Testis (tissue), 5 donors: ENCODE measurements at places on chromosomes 5 and 9. TPM values are rescaled to one million over a fixed set of nuclear protein-coding genes. Genes with fewer than 3 reads are reported as not detected.

DNA sequence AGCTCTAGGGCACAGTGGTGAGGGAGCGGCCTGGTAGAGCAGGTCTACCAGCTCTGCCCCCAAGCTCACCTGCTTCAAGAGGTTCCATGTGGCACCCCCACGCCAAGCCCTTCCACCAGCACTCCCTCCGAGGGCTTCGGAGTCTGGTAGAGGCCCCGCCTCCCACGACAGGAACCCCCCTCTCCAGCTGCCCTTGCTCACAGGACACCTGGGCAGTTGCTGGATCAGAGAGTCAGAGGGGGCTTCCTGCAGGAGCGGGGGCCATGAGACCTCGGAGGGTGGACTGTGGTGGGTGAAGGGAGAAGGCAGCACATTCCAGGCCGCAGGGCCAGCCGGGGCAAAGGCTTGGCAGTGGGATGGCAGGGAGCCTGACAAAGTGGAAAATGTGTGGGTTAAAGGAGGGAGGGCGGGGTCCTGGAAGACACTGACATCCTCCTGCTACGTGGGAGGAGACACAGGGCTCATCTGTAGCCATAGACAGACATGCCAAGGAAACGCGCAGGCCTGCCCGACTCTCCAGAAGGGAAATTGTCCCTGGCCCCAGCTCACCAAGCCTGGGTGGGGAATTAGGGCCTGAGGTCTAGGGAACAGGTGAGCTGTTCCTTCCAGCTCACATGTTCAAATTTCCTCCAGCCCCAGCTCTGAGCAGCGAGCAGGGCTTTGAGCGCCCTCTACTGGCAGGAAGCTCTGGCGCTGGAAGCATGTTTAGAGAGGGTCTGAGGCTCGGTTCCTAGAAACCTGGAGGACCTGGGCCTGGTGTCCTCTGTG, 74.2 kb downstream of the NTNG2 start:
- no peak overlapping the region for H3K27ac ChIP-seq
- no peaks in the 10 kb centered on the region for H3K4me1 ChIP-seq
- H3K36me3 ChIP-seq, result no peaks in the 10 kb centered on the region

GRCh38 chr5:92402045-92402444, 1018.9 kb upstream of the ARRDC3 start:
- no peaks in the 10 kb centered on the region for H3K4me1 ChIP-seq
- DNase-seq, result no peak
- no peaks in the 10 kb centered on the region for H3K36me3 ChIP-seq
- H3K27ac ChIP-seq, result no peak overlapping the region
- no peak overlapping the region for H3K4me3 ChIP-seq

DNA sequence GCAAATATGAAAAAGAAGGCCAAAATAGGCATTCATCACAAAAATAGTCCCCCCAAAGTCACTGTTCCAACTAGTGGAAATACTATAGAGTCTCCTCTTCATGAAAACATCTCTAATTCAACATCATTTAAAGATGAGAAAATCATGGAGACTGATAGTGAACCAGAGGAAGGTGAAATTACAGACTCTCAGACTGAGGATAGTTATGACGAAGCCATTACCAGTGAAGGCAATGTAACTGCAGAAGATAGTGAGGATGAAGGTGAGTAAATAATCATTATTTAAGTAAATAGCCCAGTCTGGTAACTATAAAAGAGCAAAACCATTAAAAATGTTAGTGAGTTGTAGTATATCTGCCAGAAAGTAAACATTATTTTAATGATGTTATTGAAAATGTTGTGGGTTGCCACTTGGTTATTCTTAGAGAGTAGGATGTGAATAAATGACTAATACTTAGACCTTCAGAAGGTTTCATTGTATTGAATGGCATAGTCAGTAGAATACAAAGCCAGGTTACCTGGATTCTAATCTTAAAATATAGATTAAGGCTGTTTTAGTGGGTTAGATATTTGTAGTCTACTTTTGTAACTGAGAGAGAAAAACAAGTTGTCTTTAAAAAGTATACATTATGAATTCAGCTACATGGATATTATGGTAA, 16.3 kb downstream of the AGGF1 start:
- no peaks in the 10 kb centered on the region for H3K4me1 ChIP-seq
- H3K4me3 ChIP-seq, result no peak overlapping the region
- no peaks in the 10 kb centered on the region for H3K36me3 ChIP-seq

- no peaks in the 10 kb centered on the region for H3K27me3 ChIP-seq
- no peaks in the 10 kb centered on the region for H3K4me1 ChIP-seq
These were observed 6.3 kb downstream of the IFNA21 start for GRCh38 chr9:21160178-21160577.

GRCh38 chr9:129838707-129839259, 3.5 kb downstream of the USP20 start:
- H3K27ac ChIP-seq, result no peak overlapping the region
- no peak overlapping the region for H3K4me3 ChIP-seq
- H3K36me3 ChIP-seq, result no peaks in the 10 kb centered on the region

DNA sequence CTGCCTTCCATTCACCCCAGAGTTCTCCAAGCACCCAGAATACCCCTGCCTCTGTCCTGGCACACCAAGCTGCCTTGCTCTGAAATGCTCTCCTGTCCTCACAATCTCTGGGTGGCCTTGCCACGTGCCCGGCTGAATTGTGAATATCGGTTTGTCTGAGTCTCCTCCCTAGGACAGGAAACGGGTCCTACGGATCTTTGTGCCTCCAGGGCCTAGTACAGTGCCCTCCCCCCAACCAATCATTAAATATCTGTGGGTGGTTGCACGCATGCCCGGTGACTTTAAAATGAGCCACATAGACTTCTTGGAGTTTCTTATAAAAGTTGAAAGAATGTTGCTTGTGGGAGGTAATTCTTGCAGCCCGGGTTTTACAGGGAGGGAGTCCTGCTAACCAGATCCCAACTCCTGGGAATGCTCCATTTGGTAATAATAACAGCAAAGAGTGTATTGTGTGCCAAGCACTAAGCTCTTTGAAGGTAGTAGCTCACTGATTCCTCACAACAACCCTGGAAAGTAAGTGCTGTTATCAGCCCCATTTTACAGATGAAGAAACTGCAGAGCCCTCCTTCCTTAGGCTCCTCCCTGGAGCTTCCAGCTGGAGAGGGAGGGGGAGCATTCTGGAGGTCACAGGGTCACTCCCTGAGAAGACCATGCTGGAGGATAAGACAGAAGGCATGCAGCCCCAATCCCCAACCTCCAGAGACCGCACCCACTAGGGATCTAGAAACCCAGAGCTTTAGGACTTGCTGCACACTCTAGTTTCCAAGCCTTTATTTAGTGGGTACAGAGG, 23.4 kb downstream of the URM1 start:
- H3K36me3 ChIP-seq, result no peaks in the 10 kb centered on the region
- H3K4me3 ChIP-seq, result no peak overlapping the region
- H3K4me1 ChIP-seq, result no peaks in the 10 kb centered on the region
- H3K27ac ChIP-seq, result no peak overlapping the region
- H3K27me3 ChIP-seq, result no peaks in the 10 kb centered on the region

- no peak overlapping the region for H3K27ac ChIP-seq
- H3K4me3 ChIP-seq, result no peak overlapping the region
- peaks cover 11% of the 10 kb centered on the region for H3K4me1 ChIP-seq
These were observed 405.5 kb downstream of the PDE4D start for GRCh38 chr5:59487772-59488729.

- H3K4me1 ChIP-seq, result no peaks in the 10 kb centered on the region
- H3K4me3 ChIP-seq, result no peak overlapping the region
- H3K27me3 ChIP-seq, result no peaks in the 10 kb centered on the region
- no peak overlapping the region for H3K27ac ChIP-seq
These were observed 267.8 kb downstream of the ARHGEF28 start for GRCh38 chr5:73893813-73894212.

DNA sequence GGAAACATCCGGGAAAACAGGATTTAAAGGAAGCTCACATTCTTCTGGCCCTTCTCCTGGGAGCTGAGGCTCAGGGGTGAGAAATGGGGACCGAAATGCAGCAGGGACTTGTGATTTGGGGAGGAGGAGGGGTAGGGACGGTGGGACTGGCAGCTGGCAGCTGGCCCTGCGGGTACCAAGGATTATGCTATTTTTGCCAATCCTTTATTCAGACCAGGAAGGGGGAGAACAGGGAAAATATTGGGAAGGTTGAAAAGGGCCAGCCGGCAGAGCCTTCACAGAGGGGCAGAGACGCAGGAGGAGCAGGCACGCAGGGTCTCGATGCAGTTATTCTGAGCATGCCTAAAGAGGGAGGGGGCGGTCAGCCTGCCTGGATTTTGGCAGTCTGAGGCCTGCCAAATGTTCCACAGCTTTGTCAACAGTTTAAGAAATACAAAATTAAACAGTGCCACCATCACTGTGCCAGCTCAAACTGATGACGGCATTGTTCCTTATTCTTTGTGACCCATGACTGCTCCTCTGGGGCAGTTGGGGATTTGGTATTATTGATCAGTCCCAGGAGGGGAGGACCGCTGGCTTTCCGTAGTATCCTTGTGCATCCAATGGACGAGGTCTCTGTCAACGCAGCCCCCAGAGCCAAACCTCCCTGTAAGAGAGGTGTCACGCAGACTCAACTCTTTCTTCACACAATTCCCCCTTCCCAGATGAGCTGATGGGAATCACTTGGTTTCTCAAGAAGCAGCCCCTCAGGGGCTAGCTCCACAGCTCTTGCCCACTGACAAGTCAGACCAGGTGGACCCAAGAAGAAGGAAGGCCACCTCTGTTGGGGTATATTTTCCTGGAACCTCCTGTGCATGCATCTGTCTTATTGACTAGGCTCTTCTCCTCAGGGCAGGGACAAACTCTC, 553.3 kb downstream of the BNC2 start:
- no peaks in the 10 kb centered on the region for H3K27me3 ChIP-seq
- no peaks in the 10 kb centered on the region for H3K4me1 ChIP-seq
- DNase-seq, result no peak
- H3K4me3 ChIP-seq, result no peak overlapping the region
- H3K36me3 ChIP-seq, result no peaks in the 10 kb centered on the region

- no peak for DNase-seq
- H3K27me3 ChIP-seq, result no peaks in the 10 kb centered on the region
- H3K27ac ChIP-seq, result no peak overlapping the region
- H3K36me3 ChIP-seq, result no peaks in the 10 kb centered on the region
These were observed 437.0 kb downstream of the BNC2 start for GRCh38 chr9:16433494-16433893.

- H3K4me1 ChIP-seq, result no peaks in the 10 kb centered on the region
- no peak for DNase-seq
- H3K27ac ChIP-seq, result no peak overlapping the region
- H3K4me3 ChIP-seq, result no peak overlapping the region
These were observed 74.6 kb downstream of the PHAX start for GRCh38 chr5:126675338-126675737.

GRCh38 chr5:68021227-68021626, 194.3 kb upstream of the PIK3R1 start:
- no peaks in the 10 kb centered on the region for H3K36me3 ChIP-seq
- H3K4me3 ChIP-seq, result no peak overlapping the region
- H3K27ac ChIP-seq, result no peak overlapping the region
- H3K27me3 ChIP-seq, result no peaks in the 10 kb centered on the region
- DNase-seq, result no peak

- DNase-seq, result no peak
- no peaks in the 10 kb centered on the region for H3K4me1 ChIP-seq
- no peak overlapping the region for H3K27ac ChIP-seq
- no peaks in the 10 kb centered on the region for H3K36me3 ChIP-seq
These were observed 26.5 kb downstream of the MTAP start for GRCh38 chr9:21828853-21829410.

DNA sequence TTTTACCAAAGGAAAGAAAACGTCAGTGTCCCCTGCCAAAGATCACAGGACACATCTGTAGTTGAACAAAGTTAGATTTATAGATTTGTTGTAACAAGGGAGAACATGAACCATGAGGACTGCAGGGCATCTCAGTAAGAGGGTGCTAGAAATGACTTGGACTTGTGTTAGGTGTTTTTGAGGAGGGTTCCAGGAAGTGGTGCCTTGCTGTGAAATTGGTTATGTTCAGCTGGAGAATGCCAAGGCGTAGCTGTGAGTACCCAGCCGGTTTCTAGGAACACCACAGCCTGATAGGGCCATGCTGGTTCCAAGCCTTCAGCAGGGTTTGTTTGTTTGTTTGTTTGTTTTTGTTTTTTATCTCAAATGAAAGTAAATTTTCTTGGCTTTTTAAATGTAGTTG, 5.3 kb downstream of the SPEF2 start:
- no peak overlapping the region for H3K27ac ChIP-seq
- no peak overlapping the region for H3K4me3 ChIP-seq
- no peaks in the 10 kb centered on the region for H3K27me3 ChIP-seq
- DNase-seq, result no peak

GRCh38 chr9:99368341-99369326, 146.6 kb downstream of the SEC61B start:
- H3K4me1 ChIP-seq, result peaks cover 5% of the 10 kb centered on the region
- H3K36me3 ChIP-seq, result no peaks in the 10 kb centered on the region
- no peaks in the 10 kb centered on the region for H3K27me3 ChIP-seq
- H3K4me3 ChIP-seq, result peak overlapping the region; percentile 37

GRCh38 chr9:7210854-7211637, 453.3 kb downstream of the KDM4C start:
- H3K36me3 ChIP-seq, result no peaks in the 10 kb centered on the region
- no peak overlapping the region for H3K27ac ChIP-seq
- no peak overlapping the region for H3K4me3 ChIP-seq
- no peaks in the 10 kb centered on the region for H3K27me3 ChIP-seq

- H3K27me3 ChIP-seq, result no peaks in the 10 kb centered on the region
- DNase-seq, result no peak
- H3K36me3 ChIP-seq, result no peaks in the 10 kb centered on the region
- H3K4me1 ChIP-seq, result peaks cover 6% of the 10 kb centered on the region
- no peak overlapping the region for H3K27ac ChIP-seq
- no peak overlapping the region for H3K4me3 ChIP-seq
These were observed 82.0 kb upstream of the ITGA1 start for GRCh38 chr5:52705720-52706119.

- H3K4me3 ChIP-seq, result no peak overlapping the region
- H3K4me1 ChIP-seq, result peaks cover 6% of the 10 kb centered on the region
- DNase-seq, result no peak
- H3K27me3 ChIP-seq, result no peaks in the 10 kb centered on the region
- H3K36me3 ChIP-seq, result no peaks in the 10 kb centered on the region
These were observed 5.8 kb upstream of the TGFBI start for GRCh38 chr5:136022965-136023364.

- no peaks in the 10 kb centered on the region for H3K36me3 ChIP-seq
- no peaks in the 10 kb centered on the region for H3K27me3 ChIP-seq
- H3K4me3 ChIP-seq, result no peak overlapping the region
These were observed 216.2 kb upstream of the IER5L start for GRCh38 chr9:129394061-129394885.

DNA sequence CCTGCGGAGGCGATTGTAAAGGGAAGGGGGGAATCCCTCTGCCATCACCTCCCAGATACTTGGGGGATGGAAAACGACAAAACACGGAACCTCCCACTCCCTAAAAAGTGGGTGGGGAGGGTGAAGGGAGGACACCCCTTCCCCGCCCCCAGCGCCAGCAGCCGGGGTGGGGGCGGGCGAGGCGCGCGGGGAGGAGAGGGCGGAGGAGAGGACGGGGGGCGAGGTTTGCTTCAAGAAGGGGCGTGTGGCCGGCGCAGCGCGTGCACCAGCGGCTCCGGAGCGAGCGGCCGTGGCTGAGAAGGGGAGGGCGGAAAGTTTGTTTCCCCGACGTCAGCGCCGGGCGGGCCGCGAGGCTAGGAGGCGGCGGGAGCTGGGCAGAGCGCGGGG, at the start of gene PRRX2:
Gene PRRX2 (plus strand): TSS at position 259 of the 387 bp plus-strand sequence. CDS start 221 bp downstream, outside the sequence.
- DNase-seq, result peak; percentile 35
- H3K36me3 ChIP-seq, result no peaks in the 10 kb centered on the region

The TMEM174 gene
- total RNA-seq, result not detected

The COL15A1 gene
- total RNA-seq, result 37.2 TPM

The WWC1 gene
- 3.7 TPM for total RNA-seq

The KLHL3 gene
- total RNA-seq, result 35.0 TPM

The NLN gene
- total RNA-seq, result 10.1 TPM

The RGS3 gene
- 119 TPM for total RNA-seq

The SVEP1 gene
- total RNA-seq, result 4.6 TPM

The AIF1L gene
- 8.3 TPM for total RNA-seq

The CTSV gene
- total RNA-seq, result 107 TPM

The FAM219A gene
- 17.9 TPM for total RNA-seq

The MCC gene
- total RNA-seq, result 23.7 TPM
